Ovary (tissue), 10 donors: ENCODE measurements at places on chromosomes 1 and 21.
A peak's percentile ranks its signal among the peaks of the same experiment; 100 is the strongest.

DNA sequence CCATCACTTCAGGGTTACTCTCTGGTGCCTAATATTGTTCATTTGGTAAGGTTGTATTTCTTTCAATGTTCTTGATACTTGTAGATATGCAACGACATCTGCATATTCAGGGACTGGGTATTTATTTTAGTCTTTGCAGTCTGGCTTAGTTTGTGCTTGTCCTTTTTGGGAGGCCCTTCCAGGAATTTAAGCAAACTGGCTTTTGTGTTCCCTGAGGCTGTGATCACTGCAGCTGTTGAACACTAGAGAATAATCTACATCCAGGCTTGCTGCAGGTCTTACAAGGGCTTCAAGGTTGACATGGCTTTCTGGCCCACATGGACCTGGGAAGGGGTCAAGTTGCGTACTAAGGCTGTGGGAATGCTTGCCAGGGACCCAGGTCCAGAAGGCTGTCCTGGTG, 72.1 kb downstream of the CCDC18 start:
- DNase-seq: no peak

DNA sequence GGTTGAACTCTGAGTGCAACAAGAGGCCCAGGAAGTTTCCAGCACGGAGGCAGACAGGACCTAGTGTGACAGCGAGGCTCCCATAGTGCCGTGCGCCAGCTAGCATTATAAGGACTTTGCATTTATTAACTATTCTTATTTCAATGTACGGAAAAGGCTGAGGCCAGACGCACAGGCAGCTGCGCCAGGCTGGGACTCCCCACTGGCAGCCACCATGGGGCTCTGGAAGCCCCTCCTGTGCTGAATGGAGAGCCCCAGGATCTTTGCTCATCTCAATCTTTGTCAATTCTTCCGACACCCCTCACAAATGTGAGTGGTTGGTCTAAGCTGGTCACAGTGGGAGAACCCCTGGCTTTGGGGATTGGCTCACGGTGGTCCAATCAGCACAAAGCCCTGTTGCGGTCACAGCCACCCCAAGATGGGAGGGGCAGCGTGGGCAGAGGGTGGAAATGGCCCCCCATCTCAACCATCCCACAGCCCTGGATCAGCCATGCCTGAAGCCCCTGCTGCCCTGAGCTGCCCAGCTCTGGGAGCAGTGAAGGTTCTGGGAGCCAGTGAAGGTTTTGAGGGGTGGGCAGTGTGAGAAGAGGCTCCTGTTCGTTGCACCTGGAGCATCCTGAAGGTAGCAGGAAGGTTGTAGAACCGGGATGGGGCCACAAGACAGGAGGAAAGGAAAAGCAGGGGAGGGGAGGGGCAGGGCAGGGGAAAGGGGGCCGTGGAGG, 59.5 kb upstream of the ADARB1 start:
- no peak for DNase-seq

- DNase-seq: no peak
Observed at GRCh38 chr1:213057264-213058059, 6.4 kb downstream of the RPS6KC1 start.

- DNase-seq: no peak
Observed at GRCh38 chr1:111956155-111956771, 33.2 kb downstream of the KCND3 start.

DNA sequence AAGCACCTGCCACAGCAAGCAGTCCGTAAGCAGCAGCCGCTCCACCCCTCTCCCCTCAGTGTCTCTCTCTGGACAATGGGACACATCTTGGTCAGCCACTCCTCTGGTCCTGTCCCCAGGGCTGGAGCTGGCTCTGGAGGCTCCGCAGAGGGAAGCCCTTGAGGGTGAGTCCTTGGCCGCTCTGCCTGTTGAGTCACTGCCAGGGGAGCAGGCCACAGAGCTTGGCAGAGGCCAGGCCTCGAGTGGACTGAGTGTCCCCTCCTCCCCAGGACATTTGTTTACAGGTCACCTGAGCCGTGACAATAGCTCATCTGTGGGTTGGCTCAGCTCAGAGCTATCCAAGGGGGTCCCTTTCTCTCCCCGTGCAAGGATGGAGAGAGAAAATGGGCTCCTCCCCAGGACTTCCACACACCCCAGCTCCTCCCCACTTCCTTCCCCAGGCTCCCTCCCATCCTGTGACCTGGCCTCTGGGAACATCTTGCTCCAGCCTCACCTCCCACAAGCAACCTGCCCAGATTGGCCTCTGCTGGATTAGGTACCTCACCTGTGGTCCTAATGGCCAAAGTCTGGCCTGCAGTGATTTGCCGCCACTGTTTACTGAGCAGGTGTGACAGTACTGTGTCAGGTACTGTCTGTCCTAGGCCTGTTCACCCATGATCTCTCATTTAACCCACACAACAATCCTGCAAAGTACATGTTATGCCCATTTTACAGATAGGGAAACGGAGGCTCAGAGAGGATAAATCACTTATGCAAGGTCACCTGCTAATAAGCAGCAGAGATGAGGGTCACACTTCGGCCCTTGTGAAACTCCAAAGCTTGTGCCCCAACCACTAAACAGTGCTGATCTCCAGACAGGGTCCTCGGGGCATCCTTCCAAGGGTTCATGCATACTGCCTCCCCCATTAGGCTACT, 4.8 kb downstream of the FAM131C start:
- no peak for DNase-seq

GRCh38 chr1:31588751-31589515, 12.6 kb downstream of the TINAGL1 start:
- DNase-seq: peak; percentile 71
